ENCODE measurements at places on chromosomes 1 and 21.

DNA sequence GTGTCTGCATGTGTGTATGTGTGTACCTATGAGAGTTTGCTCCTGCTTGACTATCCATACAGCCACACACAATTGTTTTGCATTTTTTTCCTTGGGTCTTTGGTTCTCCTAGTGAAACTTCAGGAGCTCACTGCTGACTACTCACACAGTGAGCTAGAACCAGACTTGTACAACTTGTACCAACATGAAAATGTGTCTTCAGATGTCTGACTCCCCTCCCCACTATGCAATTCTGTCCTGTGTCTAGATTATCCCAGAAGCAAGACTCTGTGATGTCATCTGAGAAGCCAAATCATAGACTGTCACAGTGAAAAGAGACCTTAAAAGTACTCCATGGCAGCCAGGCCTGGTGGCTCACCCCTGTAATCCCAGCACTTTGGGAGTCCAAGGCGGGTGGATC lies 49.7 kb downstream of the ELAVL4 start:
- DNase-seq: no peak

- DNase-seq: no peak
Observed at GRCh38 chr1:116569776-116570357, 959 bp downstream of the CD58 start.

DNA sequence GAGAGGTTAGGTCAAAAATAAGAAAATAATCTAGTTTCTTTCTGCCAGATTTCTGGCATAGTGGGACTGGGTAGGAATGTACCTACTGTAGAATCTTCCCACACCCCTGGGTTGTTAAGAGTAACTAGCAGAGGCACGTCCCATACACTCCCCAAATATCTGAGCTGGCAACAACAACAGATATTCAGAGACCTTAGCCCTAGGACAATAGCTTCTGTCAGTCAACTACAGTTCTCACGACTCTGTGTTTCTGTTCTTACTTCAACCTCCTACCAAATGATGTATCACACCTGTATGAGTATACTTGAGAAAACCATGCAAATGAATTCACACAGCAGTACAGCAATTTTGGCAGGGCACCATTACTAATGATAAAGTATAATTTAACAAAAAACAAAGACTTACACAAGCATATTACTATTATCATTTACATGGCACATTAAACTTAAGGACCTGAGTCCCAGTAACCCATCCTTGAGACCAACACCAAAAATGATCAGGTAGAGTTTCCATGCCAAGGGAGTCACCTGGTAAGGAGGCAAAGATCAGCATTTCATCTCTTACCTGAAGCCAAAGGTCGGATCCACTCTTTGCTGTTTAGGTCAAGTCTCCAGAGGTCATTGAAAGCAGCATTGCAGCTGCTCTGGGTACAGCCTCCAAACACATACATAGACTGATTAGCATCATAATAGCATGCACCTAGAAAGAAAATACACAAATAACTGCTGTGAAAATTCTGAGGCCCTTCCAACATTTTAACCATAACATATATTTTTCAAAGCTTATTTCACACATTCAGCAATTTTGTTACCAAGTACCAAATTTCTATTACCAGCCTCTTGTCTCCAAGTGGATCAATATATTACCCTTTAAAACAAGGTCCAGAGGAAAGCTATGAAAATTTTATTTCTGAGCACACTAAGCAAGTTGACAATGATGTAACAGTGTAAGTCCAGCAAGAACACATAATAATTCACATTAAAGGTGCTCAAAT lies 57.5 kb upstream of the CPLANE2 start:
- DNase-seq: no peak

GRCh38 chr1:236143104-236143948 lies 987 bp downstream of the GPR137B start:
- no peak for DNase-seq

GRCh38 chr1:225467193-225468020 lies 39.6 kb upstream of the LBR start:
- peak; percentile 78 for DNase-seq

DNA sequence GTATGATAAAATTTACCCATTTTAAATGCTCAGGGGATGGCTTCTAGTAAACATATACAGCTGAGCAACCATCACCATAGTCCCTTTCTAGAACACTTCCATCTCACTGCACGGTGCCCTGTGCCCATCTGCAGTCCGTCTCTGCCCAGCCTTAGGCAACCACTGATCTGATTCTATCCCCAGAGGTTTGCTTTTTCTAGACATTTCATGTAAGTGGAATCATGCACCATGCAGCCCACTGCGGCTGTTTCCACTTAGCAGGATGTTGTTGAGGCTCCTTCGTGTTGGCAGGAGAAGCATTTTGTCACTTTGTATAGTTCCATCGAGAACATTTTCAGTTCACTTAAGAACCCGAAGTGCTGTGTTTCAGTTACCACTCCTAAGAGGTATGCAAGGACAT lies 27.8 kb upstream of the VAMP3 start:
- DNase-seq: no peak

GRCh38 chr21:29240136-29240535 lies 58.6 kb upstream of the BACH1 start:
- DNase-seq: no peak

DNA sequence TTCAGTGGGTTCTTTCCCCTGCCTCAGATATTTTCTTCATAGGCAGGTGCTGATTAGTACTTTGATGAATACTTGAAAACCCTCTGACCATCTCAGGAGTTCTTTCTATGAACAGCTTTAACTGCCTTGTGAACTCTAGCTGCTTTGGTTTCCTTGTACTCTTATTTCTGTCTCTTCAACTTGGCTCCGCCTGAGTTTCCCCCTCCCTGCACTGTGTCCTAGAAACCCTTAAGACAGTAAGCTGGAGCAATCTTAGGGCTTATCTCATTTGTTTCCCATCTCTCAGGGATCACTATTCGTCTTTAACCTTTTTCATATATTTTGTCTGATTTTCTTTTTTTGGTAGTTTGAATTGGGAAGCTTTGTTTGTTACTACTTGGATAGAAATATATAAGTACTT lies 99.1 kb downstream of the PKN2 start:
- no peak for DNase-seq

DNA sequence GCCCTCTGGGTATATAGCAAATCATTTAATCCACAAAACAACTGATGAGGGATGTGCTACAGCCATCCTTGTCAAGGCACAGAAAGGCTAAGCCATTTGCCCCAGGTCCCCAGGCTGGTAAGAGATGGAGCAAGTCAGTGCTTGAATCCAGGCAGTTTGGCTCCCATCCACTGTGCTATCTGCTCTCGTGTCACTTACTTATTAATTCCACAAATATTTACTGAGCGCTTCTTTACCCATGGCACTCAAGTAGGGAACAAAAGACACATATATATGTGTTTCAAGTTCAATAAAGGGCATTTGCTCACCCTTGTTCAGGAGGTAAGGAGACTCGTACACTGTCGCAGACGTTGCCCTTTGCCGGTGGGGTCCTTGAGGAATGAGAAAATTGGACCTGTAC lies 38.6 kb upstream of the MPZL1 start:
- DNase-seq: no peak

GRCh38 chr1:48115835-48116234 lies 106.7 kb upstream of the SLC5A9 start:
- no peak for DNase-seq

GRCh38 chr1:235650341-235651169 lies 971 bp upstream of the GNG4 start:
- DNase-seq: no peak

DNA sequence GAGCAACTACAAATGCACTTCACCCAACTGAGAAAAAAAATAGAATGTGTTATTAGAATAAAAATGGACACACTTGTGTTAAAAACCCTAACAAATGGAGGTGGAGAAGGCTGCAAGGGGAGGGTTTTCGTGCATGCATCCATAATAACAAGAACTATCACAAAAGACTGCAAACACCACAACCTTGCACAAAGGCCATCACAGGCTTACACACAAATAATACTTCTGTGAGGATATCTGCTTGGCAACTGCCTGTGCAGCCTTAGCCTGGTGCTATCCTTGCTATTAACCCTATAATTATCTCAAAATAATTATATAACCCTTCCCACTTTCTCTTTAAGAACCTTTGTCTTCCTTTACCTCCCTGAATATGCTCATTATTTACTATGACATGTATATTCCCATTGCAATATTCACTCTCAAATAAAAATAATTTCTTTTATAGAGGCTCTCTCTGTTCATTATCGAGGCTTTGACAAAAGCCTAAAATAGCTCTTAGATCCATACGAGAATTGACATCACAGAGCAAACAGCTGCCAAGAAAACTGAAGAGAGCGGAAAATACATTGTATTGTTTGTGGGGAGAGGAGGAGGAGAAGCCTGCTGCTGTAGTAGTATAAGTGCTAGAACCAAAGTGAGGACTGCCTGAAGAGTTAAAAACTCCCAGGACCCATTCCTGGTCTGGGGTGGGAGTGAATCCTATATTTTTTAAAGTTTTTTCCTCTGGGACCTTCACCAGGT lies 1768.7 kb downstream of the BRINP3 start:
- no peak for DNase-seq

DNA sequence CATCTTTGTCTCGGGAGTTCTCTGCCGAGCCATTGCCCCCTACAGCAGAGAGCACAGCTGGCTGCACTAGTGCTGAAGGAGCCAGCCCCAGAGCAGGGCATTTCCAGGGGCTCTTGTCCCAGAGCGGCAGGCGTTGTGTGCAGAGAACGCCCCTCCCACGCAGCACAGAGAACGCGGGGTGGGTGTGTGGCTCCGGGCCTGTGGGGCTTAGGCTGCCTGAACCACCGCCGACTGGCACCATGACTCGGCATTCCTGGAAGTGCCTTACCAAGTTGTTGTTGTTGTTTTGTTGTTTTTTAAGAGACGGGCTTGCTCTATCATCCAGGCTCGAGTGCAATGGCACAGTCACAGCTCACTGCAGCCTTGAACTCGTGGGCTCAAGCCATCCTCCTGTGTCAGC lies 15.8 kb upstream of the DIP2A start:
- DNase-seq: no peak

GRCh38 chr1:203506858-203507626 lies 13.1 kb downstream of the OPTC start:
- no peak for DNase-seq

- no peak for DNase-seq
Observed at GRCh38 chr1:225378880-225379279, 49.0 kb downstream of the LBR start.

GRCh38 chr1:239944666-239945065 lies 147.0 kb upstream of the FMN2 start:
- DNase-seq: peak; percentile 73

GRCh38 chr21:44897326-44898010 lies 23.2 kb downstream of the ITGB2 start:
- no peak for DNase-seq

DNA sequence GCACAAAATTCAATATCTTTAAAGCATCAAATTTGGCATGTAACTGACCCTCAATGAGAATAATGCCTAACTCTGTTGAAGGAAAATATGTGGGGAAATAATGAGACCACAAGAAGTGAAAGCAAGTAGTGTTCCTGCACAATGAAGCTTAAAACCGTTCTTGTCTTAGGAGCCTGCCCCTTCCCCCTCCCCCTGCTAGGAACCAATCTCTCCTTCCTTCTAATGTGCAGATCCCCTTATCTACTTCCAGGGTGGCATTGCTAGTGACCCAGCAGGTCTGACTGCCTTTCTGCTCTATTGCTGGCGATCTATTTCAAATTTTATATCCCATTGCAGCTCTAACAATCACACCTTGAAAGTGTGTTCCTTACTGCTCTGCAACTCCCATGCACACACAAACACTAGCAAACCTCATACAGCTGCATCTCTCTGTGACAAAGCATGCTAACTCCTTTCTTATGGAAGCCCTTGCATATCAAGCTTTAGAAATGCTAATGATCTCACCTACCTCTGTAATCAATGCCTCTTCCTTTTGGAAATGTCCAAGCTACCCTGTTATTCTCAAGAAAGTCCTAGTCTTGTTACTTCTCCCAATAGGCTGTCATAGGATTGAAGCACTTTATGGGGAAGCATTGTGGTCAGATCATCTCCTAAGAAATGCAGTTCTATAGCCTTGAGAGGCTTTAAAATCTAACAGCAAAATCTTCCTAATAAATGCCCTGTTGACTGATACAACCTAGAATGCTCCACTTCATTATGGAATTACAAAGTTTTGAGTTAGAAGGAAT lies 26.5 kb downstream of the BCL9 start:
- DNase-seq: no peak

DNA sequence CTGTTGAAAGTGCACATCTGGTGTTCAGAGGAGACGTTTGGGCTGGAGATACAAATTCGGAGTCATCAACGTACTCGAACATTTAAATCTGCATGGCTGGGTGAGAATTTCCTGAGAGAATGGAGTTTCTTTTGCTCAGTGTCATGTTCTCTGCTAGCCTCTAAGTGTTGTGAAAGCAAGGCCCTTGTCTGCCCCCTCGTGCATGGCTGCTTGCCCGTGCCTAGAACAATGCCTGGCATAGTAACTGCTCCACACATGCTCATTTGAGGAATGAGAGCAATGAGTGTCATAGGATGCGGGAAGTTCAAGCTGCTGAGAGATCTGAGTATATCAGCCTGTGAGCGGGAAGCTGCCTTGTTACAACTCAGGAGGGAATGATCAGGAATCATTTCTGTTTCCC lies 171.1 kb upstream of the CSF3R start:
- DNase-seq: no peak

- DNase-seq: no peak
Observed at GRCh38 chr1:204574016-204574864, 58.0 kb downstream of the MDM4 start.

DNA sequence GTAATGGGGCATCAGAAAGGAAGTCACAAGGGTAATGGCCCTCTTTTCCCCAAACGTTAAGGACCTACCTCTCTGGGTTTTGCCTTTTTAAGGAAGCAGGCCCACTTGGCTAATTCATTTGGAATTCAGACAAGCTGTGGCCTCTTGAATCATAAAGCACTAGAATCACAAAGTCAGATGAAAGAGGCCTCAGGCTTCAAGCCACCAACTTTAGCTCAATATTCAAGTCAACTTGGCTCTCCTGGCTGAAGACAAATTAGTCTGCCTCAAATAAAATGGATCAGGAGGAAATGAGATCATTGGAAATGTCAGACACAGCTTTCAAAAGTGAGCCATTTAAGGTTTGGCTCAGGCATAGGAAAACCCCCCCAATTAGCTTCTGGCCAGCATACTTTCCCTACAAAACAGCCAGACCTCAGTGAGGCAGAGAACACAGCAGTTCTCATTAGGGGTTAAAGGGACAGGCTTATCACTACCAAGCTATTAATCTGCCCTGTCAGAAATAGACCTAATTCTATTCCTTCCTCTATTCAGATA lies 34.3 kb downstream of the SLC35D1 start:
- no peak for DNase-seq

DNA sequence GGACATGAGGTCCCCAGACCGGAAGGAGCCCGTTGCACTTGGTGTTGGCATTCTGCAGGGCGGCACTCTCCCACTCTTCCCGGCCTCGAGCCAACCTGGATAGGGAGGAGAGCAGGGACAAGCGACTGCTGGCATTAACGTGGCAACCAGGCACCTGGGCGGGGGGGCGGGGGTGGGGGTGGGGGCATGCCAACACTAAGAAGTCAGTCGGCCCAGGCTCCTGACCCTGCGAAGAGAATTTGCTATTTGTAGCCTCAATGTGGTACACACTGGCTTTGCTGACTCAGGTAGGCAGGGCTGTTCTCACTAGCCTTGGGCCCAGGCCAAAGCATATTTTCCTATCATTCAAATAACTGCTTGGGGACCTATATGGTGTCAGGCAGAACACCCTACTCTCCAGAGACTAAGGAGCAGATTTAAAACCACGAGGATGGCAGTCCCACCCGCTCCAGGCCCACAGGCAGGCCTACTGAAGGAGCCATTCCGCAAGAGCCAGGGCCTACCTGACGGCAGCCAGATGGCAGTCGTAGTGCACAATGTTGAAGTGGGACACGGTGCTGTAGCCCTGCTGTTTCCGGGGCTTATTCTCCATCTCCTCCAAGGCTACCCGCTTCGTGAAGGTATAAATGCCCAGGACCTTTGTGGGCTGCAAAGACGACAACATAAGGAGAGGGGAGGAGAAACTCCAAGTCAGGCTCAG lies 123.7 kb downstream of the UBR4 start:
- DNase-seq: no peak

All from Kasumi-1 (cell line).